NCI-H774 (cell line): ENCODE measurements at places on chromosomes 13 and 19.
A peak's percentile ranks its signal among the peaks of the same experiment; 100 is the strongest.

GRCh38 chr13:98544104-98544710, 32.7 kb downstream of the STK24 start:
- no peak for DNase-seq

- DNase-seq, result no peak
Observed at GRCh38 chr13:23433171-23434153, at the start of gene SACS. TSS of gene SACS (minus strand) at chr13:23433702. CDS start at chr13:23411239, 22,463 bp downstream.

DNA sequence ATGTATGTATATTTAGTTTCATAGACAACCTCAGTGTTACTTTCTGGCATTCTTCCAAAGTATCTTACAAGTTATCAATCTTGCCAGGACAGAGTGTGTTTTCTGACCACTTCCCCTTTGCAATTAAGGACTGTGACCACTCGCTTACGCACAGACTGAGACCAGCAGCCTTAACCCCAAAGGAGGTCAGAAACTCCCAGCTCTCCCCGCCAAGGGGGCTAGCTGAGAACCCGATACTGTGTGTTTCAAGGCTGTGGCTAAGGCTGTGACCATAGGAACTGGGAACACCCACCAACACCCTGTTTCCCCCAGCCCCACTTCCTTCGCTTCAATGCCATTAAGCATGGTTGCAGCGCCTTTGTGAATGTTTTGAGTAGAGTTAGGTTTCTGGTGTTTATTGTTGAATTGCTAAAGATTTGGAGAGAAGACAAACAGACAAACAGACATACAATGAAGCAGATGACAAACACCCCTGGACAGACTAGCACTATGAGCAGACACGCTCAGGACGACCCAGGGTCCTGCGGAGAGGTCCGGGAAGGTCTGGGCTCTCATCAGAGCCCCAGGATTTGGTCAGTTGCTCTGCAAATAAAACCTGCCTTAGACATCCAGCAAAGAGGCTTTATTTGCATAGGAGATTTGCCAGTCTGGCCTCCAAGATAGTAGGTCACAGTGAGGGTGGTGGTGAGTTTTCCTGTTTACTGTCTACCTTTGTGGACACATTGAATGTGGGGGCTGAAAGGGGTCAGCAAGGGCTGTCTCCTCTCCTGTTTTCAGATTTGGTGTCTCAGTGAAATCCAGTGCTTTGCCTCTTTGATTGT, 25.0 kb upstream of the TNFSF11 start:
- no peak for DNase-seq

DNA sequence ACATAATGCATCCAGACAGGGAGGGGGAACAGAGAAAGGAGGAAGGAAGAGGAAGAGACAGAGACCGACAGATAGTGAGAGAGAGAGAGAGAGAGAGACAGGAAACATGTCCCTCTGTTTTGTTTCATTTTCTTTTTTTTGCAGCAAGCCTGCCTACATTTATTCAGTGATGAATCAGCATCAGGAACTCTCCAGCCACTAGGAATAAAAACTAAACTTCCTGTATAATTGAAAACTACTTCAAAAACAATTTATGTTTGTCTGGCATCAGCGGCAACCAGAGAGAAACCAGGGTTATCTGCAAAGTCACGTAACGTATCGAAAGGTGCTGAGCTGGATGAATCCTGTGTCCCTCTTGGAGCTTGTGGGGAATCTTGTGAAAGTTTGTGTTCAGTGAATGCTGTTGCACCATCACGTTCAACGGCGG, 148.6 kb upstream of the SOX21 start:
- DNase-seq, result no peak

DNA sequence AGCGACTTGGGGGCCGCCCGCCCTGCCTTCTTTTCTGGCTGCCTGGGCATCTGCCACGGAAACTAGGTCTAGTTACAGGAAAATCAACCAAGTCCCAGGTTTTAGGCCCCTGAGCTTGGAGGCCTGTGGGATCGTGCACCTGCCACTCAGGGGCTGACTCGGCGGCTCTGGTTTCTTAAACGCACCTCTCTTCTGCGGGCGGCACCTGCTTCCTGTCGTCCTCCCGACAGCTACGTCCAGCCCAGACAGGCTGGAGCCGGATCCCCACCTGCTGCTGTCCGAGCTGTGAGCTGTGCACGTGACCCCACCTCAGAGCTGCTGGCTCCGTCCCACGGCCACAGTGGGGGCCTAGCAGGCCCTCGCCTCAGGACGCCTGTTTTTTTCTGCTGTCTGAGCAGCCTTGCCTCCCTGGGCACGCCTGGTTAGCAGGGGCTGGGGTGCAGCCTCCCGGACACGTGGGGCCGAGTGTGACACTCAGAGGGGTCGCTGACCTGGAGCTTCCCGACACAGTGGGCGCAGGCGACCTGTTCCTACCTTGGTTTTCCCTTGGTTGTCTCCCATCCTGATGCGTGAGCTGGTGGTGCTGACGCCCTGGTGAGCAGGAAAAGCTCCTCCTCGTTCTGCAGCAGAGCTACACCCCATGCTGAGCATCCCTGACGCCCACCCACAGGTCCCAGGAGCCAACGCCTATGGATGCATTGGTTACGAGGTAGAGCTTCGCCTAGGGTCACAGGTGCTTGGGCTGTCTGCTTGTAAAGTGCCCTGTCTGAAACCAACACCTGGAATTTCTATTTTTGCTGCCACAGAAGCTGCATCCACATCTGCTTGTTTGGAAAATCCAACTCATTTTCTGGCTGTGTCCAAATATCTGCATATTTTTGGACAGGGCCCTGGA, 17.5 kb downstream of the TMEM255B start:
- peak; percentile 94 for DNase-seq

- DNase-seq, result no peak
Observed at GRCh38 chr13:112837371-112838037, 131.5 kb upstream of the MCF2L start.

DNA sequence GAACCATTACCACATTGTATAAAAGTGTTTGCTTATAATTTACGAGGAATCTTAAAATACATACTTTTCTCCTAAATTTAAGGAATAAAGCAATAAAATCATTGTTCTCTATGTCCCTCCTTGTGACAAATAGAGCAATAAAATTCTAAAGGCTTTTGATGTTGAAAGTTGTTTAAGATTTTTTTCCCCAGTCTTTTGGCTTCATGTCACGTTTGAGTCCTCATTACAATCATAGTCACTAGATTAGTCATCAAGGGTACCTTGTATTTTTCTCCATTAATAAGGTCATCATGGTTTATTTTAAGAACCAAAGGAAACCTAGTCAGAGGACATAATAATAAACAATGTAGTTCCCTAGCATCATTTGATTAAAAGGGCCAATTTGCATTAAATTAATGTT, 3.2 kb downstream of the WBP4 start:
- no peak for DNase-seq

- no peak for DNase-seq
Observed at GRCh38 chr13:41791056-41791455, 169.9 kb downstream of the VWA8 start.

DNA sequence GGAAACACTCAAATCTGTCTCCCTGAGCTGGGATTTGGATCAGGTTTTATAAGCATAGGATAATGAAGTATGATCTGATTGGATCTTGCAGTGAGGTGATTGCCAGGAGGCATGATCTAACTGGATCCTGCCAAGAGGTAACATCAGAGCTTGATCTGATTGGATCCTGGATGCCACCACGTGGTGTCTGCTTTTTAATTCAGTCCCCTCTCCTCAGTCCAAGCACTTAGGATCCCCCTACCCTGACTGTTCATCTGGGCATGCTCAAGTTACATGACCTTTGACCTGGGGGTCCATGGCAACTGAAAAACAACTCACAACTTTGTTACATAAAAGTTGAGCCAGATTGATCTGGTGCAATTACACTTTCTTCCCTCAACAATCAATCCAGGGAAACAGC, 47.5 kb upstream of the LSM14A start:
- no peak for DNase-seq

DNA sequence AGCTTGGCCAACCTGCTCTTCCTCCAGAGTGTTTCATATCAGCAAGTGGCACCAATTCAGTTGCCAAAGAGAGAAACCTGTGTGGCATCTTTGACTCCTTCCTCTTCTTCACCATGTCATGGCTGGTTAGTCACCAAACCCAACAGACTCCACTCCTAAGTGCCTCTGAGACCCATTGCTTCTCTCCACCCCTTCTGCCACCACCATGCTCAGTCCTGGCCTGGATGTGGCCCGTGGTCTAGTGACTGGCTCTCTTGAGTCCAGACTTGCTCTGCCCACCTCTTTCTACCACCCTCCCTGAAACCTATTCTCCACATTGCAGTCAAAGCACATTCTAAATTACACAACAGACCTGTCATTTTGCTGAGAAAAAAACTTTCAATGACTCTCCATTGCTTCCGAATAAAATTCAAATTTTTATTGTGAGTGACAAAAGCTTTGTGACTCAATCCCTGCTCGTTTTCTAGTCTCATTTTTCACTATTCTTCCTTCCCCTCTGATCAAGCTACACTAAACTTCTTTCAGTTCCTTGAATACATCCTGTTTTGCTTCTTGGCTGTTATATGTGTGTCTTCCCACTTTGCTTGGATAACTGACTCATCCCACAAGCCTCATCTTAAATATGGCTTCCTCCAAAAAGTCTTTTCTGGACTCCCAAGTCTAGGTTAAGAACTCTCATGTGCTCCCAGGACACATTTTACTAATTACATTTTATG, 12.0 kb upstream of the TNFSF11 start:
- DNase-seq, result no peak

- no peak for DNase-seq
Observed at GRCh38 chr13:80132741-80133601, 208.0 kb downstream of the SPRY2 start.

GRCh38 chr19:33550768-33551167, 29.2 kb upstream of the PEPD start:
- no peak for DNase-seq

GRCh38 chr19:17441241-17442021, 7.0 kb downstream of the TMEM221 start:
- DNase-seq, result no peak

- DNase-seq, result no peak
Observed at GRCh38 chr13:29481603-29482002, 113.9 kb downstream of the SLC7A1 start.

DNA sequence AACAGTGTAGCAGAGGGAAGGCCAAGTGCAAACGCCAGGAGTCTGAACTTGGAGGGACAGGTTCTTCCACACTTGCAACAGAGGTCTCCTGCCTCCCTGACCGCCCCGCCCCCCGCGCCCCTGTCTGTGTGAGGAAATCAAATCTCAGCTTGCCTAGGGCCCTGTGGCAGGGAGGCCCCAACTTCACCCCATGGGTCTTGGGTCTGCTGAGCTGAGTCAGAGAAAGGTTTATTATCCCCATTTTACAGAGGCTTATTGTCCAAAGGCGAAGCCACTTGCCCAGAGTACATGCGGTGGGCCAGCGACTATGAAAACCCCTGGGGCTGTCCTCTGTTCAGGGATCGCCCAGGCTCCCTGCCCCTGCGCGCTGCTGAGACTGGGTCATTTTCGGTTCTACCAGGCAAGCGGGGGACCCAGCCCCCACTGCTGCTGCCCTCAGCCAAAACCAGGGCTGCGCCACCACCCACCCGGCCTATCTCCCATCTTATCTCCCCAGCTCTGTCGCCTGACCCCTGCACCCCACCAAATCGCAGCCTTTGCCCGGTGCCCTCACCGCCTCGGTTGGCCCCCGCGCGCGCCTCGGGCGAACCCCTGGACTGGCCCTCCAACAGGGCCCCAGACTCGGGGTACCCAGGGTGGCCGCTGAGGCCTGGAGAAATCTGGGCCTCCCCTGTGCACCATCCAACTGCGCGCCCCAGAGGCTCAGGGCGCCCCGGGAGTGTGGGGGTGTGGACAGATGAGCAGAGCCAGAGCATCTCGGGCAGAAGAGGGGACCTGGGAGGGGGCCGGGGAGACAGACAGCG, 850 bp upstream of the CERS4 start:
- no peak for DNase-seq

- no peak for DNase-seq
Observed at GRCh38 chr13:65768545-65768944, 1461.6 kb downstream of the PCDH9 start.

- DNase-seq, result no peak
Observed at GRCh38 chr19:1813192-1814182, 1.4 kb upstream of the ATP8B3 start.

DNA sequence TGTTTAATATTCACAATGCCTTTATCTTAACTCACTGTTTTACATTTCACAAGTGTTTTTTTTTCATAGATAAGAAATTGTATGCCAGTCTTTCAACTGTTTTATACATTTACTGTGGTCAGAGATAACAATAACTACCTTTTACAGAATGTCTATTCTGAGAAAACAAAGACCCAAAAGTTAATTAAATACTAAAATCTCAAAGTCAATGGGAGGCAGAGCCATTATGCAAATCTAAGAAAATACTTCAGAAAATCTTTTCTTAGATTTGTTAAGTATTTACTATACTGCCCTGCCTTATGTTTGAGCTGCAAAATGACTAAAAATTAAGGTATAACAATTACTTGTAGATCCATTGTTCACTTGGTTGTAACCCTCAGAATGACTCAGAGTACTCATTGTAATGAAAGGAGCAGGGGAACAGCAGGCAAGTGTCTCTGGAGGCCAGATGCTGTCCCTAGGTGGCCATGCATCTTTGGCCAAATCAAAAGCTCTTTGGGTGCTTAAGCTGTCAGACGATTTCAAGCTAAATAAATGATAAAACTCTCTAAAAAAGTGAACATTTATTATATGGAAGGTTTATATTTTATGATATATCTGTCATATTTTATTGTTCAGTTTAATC, 770.1 kb upstream of the PCDH20 start:
- DNase-seq, result no peak

GRCh38 chr19:35205733-35206323, 22.7 kb downstream of the FAM187B start:
- no peak for DNase-seq

DNA sequence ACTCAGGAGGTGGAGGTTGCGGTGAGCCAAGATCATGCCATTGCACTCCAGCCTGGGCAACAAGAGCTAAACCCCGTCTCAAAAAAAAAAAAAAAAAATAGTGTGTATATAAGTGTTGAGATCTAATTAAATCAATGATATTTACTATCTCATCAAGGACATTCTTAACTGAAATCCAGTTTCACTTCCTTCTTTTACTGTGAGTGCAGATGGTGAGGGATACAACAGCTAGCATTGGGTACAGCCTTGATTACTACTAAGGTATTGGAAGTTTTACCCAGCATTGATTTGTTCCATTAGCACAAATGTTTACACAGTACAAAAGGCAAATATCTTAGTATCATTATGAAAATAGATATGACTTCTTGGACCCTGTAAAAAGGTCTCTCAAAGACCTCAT, 546.6 kb downstream of the KCTD12 start:
- no peak for DNase-seq

DNA sequence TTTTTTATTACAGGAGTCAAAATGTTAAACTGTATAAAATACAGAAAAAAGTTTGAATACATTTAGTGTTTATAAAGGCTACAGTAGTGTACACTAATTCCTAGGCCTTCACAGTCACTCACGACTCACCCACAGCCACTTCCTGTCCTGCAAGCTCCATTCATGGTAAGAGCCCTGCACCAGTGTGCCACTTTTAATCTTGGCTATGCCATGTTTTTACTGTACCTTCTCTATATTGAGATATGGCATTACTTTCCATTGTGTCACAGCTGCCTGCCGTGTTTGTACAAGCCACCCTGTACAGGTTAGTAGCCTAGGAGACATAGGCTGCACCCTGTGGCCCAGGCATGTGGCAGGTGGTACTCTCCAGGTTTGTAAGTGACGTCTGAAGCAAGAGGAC, 32.1 kb downstream of the C1QTNF9 start:
- DNase-seq, result peak; percentile 9
